ENCODE measurements at places on chromosomes 12 and 14.
A peak's percentile ranks its signal among the peaks of the same experiment; 100 is the strongest.

DNA sequence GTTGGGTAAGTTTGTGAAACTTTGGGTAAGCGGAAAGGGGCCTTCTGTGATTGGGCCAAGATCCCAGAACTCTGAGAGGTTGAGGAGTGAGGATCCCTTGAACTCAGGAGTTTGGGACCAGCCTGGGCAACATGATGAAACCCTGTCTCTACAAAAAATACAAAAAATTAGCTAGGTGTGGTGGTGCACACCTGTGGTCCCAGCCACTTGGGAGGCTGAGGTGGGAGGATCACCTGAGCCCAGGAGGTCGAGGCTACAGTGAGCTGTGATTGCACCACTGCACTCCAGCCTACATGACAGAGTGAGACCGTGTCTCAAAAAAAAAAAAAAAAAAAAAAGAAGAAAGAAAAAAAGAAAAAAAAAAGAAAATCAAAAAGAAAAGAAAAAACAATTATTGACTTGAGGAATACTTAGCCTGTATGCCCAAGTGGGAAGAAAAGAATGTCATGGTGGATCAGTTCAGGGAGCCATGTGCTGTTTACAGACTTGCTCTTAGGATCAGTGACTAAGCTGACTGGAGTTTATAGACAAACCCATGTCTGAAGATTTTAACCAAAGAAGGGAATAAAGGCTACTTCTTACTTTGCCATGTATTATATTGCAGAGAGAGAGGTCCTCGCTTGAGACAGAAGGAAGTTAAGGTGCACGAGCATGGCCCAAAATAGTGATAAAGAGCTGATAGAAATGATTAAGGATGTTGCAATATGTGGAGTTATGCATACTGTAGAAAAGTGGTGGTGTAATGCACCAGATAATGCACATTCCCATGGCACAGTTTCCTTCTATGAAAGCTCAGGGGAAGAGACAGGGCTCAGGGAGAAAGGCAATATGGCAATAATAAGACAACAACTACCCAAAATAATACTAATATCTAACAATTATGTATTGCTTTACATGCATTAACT lies 881 bp downstream of the HSD17B6 start:
- DNase-seq = no peak

- no peak for DNase-seq
These were observed 64.5 kb upstream of the MANSC4 start for GRCh38 chr12:27844366-27845090.

GRCh38 chr12:95731519-95731958 lies 59.0 kb downstream of the NTN4 start:
- no peak for DNase-seq

- DNase-seq = no peak
These were observed 4.0 kb downstream of the FZD10 start for GRCh38 chr12:130166306-130166705.

- DNase-seq = peak; percentile 90
These were observed at the start of the genes RAB2B and TOX4 for GRCh38 chr14:21476925-21477681. TSS of gene RAB2B (minus strand) at chr14:21476959. CDS start at chr14:21476872, 87 bp downstream. TSS of gene TOX4 (plus strand) at chr14:21477195. CDS start at chr14:21477279, 84 bp downstream.

- no peak for DNase-seq
These were observed 161.4 kb upstream of the DIO3 start for GRCh38 chr14:101399737-101400517.

GRCh38 chr14:105894125-105894977 lies 368.0 kb downstream of the TMEM121 start:
- no peak for DNase-seq

DNA sequence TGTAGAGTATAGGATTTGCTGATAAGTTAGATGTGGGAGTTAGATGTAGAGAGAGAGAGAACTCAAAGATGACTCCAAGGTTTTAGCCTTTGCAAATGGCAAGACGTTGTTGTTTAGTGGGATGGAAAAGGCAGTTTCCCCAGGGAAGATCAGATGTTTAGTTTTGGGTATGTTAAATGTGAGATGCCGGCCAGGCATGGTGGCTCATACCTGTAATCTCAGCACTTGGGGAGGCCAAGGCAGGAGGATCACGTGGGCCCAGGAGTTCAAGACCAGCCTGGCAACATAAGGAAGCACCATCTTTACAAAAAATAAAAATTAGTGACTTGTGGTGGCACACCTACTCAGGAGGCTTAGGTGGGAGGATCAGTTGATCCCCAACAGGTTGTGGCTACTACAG lies 33.5 kb downstream of the SCFD1 start:
- no peak for DNase-seq

DNA sequence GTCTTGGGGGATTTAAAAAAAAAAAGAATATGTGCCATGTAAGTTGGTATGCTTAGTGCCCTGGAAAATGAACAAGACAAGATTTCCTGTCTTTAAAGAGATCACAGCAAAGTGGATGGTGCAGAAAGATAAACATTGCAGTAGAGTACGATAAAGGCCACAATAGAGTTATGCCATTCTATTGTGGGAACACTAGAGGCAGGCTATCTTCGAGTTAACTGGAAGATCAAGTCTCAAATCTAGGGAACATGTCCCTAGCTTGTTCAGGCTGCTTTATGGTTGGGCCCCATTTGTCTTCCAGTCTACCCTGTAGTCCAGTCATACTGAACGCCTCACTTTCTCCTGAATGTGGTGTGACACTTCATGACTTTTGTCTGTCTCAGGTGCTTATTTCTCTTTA lies 18.7 kb upstream of the CCT2 start:
- no peak for DNase-seq

All from stimulated activated CD4-positive, alpha-beta T cell treated with anti-CD3 and anti-CD28 coated beads, Interleukin-1b, Interleukin-23, amount 100 ng/mL, for 1 hour (primary cell).